ENCODE measurements at places on chromosomes 5 and 9.
A peak's percentile ranks its signal among the peaks of the same experiment; 100 is the strongest.

DNA sequence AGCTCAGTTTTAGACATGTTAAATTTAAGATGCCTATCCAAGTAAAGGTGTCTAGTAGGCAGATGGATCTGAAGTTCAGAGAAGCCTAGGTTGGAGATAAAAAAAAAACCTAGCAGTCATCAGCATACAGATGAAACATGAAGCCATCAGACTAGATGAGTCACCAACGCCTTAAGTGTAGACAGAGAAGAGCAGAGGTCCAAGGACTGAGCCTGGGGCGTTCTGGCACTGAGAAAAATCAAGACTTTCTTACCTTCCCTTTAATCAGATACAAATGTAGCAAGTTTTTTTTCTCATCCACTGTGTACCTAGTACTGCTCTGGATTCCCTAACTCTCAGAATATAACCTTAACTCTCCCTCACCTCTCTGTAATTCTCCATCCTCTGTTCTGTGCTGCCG, 97.3 kb downstream of the SIL1 start:
- no peak for DNase-seq

DNA sequence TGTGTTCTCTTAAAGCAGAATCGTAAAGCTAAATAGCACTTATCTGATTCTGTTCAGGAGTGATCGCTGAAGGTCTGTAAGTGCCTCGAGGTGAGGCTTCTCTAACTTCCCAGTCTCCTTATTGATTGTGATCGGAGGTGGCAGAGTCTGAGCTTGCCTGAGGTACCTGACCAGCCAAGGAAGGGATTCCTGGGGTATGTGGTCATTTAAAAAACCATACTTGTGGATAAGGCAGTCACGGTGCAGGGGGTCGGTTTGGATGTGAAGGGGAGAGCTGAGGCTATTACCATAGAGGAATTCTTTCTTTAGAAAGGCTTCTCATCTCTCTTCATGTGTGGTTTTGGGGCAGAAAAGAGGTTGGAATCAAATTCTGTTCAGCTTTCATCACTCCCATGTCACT, 193.7 kb downstream of the TLE4 start:
- DNase-seq: no peak

GRCh38 chr5:143220748-143221251, 182.7 kb downstream of the NR3C1 start:
- DNase-seq: no peak

GRCh38 chr9:126675147-126675467, 61.4 kb downstream of the LMX1B start:
- DNase-seq: no peak

- DNase-seq: no peak
Observed at GRCh38 chr5:88708021-88708420, 175.0 kb downstream of the MEF2C start.

DNA sequence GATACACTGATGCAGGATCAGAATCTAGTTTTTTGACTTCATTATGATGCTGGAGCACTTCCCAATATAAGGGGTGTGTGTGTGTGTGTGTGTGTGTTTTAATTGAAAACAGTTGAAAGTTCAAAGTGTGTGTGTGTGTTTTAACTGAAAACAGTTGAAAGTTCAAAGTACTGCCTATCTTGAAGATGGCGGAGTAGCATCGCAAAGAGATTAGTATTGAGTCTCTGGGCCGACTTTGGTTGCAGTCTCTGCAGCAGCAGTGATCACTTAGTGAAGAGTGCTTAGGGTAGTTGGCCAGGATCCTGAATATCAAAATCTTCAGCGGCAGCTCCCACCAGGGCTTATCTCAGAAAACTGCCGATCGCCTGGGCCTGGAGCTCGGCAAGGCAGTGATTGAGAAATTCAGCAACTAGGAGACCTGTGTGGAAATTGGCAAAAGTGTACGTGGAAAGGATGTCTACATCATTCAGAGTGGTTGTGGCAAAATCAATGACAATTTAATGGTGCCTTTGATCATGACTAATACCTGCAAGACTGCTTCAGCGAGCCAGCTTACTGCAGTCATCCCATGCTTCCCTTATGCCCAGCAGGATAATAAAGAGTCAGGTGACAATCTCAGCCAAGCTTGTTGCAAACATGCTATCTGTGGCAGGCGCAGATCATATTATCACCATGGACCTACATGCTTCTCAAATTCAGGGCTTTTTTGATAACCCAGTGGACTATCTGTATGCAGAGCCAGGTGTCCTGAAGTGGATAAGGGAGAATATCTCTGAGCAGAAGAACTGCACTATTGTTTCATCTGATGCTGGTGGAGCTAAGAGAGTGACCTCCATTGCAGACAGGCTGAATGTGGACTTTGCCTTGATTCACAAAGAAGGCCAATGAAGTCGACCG, 7.3 kb upstream of the SCAI start:
- DNase-seq: no peak

- no peak for DNase-seq
Observed at GRCh38 chr9:13628526-13628925, 349.0 kb upstream of the MPDZ start.

DNA sequence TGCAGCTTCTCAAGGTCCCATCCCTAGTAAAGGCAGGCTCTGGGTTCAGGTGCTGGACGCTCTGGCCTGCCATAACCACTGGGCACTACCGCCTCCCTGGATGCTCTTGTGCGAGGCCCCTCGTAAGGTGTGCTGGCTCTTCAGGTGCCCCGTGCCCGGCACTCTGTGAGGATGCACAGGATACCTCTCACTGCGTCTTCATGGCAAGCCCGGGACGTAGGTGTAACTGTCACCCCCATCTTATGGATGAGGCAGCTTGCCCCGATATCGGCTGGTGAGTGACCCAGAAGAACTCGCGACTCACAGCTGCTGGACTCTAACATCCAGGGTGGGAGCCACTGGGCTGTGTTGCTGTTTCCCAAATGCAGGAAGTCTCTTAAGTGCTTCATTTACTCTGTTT, 79.0 kb downstream of the GTF3C4 start:
- peak; percentile 30 for DNase-seq

GRCh38 chr5:78109891-78110324, 184.6 kb downstream of the AP3B1 start:
- DNase-seq: no peak
